AG04449 (cell line): ENCODE measurements at places on chromosomes 7 and 10.

GRCh38 chr10:132306343-132306685, 1.4 kb downstream of the STK32C start:
- DNase-seq, result no peak

GRCh38 chr10:47383261-47384147, 589 bp downstream of the ZNF488 start:
- DNase-seq, result no peak

GRCh38 chr10:59465088-59465487, 102.7 kb upstream of the FAM13C start:
- no peak for DNase-seq

DNA sequence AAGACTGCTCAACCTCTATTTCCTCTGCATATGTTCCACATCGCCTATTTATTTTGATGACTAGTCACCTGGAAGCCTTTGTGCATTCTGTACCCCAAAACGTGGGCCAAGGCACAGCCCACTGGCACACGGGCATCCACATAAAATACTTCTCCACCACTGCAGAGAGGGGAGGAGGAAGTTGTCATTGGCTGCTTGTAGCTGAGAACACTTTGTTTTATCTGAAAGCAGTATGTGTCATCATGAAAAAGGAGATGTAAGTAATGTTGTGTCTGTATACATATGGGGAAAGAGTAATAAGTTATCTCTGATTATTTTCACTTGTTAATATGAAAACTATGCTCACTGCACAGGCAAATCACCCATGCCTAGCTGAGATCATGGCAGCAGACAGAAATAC, 48.2 kb upstream of the AMPH start:
- DNase-seq, result no peak

GRCh38 chr7:46949270-46949931, 632.5 kb downstream of the TNS3 start:
- no peak for DNase-seq

DNA sequence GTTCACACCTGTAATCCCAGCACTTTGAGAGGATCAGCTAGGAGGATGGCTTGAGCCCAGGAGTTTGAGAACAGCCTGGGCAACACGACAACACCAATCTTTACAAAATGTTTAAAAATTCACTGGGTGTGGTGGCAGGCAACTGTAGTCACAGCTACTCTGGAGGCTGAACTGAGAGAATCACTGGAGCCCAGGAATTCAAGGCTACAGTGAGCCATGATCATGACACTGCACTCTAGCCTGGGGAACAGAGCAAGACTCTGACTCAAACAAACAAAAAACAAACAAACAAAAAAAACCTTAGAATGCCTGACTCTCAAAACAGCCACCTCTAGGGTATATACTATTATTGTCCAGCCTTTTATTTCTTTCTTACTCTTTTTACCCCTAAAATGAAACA, 56.5 kb upstream of the PAPSS2 start:
- DNase-seq, result no peak

DNA sequence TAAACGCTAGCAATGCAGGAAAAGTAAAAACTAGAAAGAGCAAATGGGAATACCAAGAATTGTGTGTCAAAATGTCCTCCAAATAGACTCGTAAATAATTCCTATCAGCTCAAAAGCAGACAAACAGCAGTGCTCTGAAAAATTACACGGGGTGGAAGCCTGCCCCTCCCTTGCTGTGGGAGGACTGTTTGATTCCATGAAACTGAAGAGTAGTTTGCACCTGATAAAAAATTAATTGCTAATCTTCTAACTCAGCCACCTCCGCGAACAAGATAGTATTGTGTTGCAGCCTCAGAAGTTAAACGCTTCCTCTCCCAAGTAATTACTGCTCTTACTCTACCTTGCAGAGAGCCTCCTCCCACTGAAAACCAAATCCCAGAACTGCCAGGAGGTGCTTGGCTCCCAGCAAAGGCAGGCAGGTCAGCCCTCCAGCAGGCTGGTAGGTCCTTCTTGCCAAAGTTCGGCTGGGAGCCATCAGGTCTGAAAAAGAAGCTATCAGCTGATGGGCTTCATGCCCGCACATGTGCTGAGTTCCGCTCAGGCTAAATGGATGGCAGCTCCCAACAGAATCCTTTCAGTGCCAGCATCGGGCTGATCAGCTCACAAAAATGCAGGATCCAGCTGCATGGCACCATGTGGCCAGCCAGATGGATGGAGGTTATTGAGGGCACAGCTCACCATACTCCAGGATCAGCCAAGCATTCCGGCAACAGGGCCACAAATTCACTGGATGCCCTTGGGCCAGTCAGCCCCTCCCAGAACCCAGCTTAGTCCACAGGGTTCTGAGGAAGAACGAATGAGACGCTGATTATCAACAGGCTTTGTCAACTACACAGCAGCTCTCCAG, 37.1 kb downstream of the MAD1L1 start:
- no peak for DNase-seq

- no peak for DNase-seq
These were observed 80.1 kb downstream of the SVIL start for GRCh38 chr10:29554660-29555059.

GRCh38 chr7:129188892-129189660, 643 bp downstream of the SMO start:
- DNase-seq, result no peak

- DNase-seq, result no peak
These were observed 8.7 kb downstream of the ABLIM1 start for GRCh38 chr10:114649217-114649903.

DNA sequence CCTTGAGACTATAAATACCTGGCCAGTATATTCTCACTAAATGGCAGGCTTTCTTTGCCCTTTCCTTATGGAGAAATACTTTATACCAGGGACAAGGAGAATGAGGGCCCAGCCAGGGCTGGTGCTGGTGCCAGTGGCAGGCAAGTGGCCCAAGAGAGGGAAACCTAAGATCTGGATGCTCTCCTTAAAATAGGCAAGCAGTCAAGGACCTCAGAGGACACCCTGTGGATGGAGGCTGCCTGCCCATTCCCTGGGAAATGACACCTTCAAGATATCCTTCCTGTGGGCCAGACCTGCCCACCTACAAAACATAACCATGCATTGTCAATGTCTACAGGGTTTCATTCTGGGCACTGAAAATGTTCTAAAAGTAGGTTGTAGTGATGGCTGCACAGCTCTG, 29.1 kb downstream of the POLR3A start:
- no peak for DNase-seq

DNA sequence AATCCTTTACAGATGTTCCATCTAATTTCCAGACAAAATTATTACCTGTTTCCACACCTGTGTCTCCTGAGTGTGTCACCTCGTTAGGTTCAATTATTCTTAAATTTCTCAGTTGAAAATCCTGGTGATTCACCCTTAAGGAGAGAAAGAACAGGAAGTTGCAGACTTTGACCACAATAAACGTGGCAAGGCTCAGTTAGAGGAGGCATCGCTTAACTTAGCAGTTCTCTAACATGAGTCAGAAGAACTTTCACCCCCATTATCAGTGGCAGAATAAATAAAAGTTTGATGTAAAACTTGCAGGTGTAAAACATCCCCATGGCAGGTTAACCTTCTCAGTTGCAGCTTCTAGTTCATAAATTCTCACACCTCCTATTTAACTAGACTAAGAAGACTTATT, 8.3 kb downstream of the XPNPEP1 start:
- peak; percentile 70 for DNase-seq

GRCh38 chr10:91521439-91521838, 111.3 kb downstream of the HECTD2 start:
- no peak for DNase-seq

GRCh38 chr10:30384701-30385201, 35.7 kb upstream of the MTPAP start:
- no peak for DNase-seq
